ENCODE measurements at places on chromosomes 12 and 14.

DNA sequence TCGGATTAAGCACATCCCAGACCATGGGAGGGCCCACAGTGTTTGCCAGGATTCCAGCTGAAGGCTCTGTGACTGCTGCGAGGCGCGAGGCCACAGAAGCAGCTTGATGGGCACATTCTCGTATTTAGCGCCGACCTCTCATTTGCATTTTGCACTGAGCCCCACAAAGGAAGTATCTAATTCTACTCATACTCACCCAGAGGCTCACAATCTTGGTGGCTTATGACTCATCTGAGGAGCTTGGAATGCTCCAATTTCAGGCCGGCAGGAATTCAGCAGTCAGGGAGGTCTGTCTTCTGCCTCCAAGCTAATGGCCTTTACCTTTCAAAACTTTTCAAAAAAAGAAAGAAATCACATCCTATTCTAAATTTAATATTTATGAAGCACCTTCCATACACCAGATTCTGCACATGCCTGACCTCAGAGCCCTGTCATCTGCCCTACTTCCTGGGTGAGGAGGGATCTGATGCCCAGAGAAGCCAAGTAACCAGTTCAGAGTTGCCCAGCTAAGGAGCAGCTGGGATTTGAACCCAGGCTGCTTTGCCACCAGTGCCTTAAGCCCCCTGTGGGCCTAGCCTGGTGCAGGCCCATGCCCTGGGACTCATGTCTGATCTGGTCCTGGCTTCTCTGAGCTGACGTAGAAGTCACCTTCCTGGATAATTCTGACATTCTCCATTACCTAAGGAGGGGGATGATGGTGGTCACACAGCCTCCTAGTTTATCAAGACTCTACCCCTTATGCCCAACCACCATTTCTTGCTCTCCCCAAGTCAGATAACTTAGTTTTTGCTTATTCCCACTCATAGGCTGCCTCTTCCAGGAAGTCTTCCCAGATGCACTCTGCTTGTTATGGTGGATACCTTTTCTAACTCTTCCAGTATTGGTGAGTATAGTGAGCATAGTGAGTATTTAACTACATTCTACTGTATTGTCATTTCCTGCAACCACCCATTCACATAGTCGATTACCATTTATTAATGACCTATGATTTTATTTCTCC lies 198.9 kb downstream of the RBM19 start:
- DNase-seq: no peak

DNA sequence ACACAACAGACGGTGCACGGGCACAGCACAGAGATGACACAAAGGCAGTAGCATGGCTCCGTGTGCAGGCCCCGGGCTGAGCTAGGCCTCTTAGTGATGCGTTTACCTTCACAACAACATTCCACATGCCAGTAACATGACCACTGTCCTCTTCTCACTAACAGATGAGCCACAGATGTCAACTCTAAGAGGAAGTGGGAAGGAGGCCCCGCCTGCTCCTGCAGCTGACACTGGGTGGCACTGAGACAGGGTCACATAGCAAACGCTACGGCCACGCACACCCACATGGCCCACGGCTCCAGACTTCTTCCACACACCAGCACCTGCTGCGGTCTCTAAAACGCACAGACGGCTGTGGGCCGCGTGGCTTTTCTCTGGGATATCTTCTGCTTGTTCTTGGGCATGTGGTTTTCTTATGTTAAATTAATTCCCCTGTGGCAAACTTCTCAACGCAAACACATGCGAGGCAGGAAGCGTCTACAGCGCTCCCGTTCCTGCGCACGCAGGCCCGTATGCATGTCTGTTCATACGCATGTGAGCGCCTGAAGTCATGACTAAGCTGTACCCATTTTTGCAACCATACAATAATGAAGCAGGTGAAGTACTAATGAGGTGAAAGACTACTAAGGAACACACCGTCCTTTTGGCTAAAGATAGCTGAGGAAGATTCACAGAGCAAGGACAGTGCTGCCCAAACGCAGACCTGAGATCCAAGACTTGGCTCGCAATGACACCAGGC lies 26.8 kb downstream of the AMN start:
- no peak for DNase-seq

DNA sequence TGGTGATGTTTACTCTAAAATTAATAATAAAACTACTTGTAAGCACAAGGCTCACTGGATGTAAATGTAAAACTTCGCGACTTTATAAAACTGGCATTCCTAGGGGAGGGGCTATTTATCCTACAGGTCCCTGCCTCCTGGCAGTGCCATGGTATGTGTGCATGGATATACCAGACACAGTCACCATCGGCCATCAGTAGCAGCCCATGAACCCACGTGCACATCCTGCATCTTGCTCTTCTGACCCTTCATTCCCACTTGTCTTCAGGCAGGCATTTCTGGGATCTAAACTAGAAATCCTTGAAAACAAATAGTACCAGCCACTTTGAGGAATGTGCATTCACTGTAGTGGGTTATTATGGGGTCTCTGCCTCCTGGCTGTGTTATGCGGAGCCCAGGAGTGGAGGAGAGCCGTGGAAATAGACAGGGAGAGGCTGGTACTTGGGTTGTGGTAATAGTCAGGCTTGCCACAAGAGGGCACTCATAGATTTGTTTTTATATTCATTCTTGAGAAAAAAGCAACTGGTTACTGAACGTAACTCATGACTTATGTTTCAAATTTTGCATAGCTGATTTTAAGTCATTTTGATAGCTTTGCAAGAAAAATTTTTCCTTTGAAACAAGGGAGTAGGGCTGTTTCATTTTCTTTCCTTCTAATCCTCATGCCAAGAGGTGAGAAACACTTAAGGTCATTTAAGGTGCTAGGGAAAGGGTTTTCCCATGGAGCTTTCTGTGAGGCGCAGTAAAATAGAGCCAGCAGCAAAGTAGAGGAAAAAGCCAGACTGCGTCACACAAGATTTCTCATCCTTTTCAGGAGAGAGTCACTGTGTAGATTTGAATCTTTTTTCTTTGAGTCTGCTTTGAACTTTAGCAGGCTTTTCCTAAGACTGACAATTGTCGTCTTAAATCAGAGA lies 17.4 kb upstream of the GALNT16 start:
- no peak for DNase-seq

DNA sequence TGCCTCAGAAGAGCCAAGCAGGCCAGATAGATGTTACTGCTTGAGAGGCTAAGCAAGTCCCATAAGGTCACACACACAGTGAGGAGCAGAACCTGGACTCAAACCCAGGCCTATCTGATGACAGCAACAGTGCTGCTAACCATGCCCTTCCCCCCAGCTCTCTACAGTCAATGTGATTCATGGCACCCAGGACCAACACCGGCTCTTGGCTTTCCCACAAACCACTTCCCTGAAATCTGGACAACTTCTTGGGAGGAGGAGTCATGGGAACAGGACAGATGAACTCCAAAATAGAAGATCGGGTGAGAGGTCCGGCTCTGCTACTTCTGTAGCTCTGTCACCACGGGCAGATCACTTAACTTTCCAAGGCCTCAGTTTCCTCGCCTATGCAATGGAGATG lies 716 bp upstream of the PTGDR start:
- no peak for DNase-seq

GRCh38 chr14:94054401-94054800 lies 26.6 kb downstream of the DDX24 start:
- no peak for DNase-seq

DNA sequence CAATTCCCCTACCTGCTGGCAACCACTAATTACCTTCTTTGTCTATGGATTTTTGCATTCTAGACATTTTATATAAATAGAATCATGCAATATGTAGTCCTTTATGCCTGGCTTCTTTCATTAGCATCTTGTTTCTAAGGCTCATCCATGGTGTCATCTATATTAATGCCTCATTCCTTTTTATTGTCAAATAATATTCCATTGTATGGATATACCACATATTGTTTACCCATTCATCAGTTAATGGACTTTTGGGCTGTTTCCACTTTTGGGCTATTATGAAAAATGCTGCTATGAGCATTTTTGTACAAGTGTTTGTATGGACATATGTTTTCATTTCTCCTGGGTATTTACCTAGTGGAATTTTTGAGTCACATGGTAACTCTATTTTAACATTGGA lies 18.0 kb downstream of the CYP46A1 start:
- no peak for DNase-seq

- no peak for DNase-seq
These were observed 5.5 kb downstream of the LUM start for GRCh38 chr12:91105807-91106206.

GRCh38 chr12:31528095-31528494 lies 62.8 kb downstream of the DENND5B start:
- DNase-seq: no peak

- DNase-seq: peak; percentile 41
These were observed 599 bp upstream of the TRHDE start for GRCh38 chr12:72271451-72272090.

- no peak for DNase-seq
These were observed 2.0 kb downstream of the BHLHE41 start for GRCh38 chr12:26122681-26123481.

Data from hypothalamus (tissue), 51 donors.